Karpas-422 (cell line): ENCODE measurements at places on chromosomes 2 and 18.

DNA sequence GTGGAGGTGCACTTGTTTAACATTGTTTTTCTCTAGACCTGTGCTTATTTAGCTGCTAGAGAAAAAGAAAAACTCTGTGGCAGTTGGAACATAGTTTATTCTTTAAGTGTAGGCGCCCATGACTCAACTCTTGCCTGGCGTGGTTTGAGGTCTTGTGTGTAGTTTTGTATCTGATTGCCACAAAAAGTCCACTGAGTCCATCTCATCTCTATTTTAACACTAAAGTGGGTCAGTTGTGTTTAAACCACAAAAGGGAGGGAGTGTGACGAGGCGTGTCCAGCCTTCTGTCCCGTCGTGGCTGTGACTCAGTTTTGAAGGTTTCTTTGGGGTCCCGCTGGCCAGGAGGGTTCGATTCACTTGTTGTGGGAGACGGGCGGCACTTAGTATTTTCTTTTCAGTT is 15.3 kb upstream of the UGT1A9 start:
- DNase-seq: no peak
- H3K27me3 ChIP-seq: no peaks in the 10 kb centered on the region
- no peak overlapping the region for H3K27ac ChIP-seq
- H3K4me1 ChIP-seq: no peaks in the 10 kb centered on the region
- H3K4me3 ChIP-seq: no peak overlapping the region
- H3K36me3 ChIP-seq: no peaks in the 10 kb centered on the region

DNA sequence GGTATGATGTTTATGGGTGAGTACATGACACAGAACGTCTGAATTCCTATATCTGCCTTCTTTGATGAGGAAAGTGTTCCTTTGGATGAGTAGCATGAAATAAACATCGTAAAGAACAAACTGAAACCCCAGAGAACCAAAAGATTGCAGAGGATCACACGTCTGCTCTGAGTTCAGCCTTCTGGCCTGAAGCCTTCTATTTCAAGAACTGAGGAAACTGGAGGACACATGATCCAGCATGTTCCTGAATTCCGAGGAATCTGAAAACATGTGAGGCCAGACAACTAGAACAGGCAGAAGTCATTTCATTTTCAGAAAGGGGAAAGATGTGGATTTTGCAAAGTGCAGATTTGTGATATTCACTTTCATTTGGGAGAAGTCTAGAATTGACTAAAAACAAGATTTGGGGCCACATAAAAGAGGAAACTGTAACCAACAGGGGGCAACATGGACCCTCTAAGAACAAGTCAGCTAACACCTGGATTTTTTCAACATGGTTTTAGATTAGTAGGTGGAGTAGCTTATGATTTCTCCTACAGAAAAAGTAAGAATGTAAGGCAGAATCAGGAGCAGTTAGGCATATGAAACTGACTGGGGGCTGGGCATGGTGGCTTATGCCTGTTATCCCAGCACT is 8.3 kb downstream of the SULT6B1 start:
- no peaks in the 10 kb centered on the region for H3K36me3 ChIP-seq
- no peaks in the 10 kb centered on the region for H3K27me3 ChIP-seq
- no peak overlapping the region for H3K4me3 ChIP-seq
- H3K4me1 ChIP-seq: no peaks in the 10 kb centered on the region
- no peak overlapping the region for H3K27ac ChIP-seq
- peak; percentile 62 for DNase-seq

- no peak for DNase-seq
- no peaks in the 10 kb centered on the region for H3K27me3 ChIP-seq
- no peak overlapping the region for H3K4me3 ChIP-seq
- no peaks in the 10 kb centered on the region for H3K36me3 ChIP-seq
- H3K27ac ChIP-seq: no peak overlapping the region
- H3K4me1 ChIP-seq: no peaks in the 10 kb centered on the region
Observed at GRCh38 chr2:1791006-1791605, 46.8 kb upstream of the PXDN start.

GRCh38 chr2:25215948-25216679 is 47.7 kb upstream of the POMC start:
- H3K4me3 ChIP-seq: no peak overlapping the region
- no peaks in the 10 kb centered on the region for H3K36me3 ChIP-seq
- H3K4me1 ChIP-seq: no peaks in the 10 kb centered on the region
- H3K27me3 ChIP-seq: no peaks in the 10 kb centered on the region
- DNase-seq: no peak

GRCh38 chr2:181789827-181790448 is 101.6 kb upstream of the ITPRID2 start:
- H3K27ac ChIP-seq: no peak overlapping the region
- no peak for DNase-seq
- H3K4me1 ChIP-seq: no peaks in the 10 kb centered on the region

DNA sequence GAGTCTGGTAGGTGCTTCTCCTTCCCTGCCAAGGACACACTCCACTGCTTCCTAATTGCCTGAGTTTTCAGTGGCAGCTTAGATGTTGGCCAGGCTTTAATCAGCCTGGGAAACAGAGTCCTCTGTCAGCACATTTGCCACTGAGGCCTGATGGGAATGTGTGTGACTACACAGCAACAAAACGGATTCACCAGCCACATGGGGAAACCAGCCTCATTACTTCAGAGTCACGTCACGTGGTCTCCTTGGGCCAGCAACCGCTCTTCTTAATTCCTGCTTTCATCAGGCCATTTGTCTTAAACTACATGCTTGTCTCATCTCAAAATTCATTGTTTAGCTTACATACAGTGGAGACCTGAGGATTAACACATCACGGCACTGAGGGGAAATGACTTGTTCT is 93.9 kb upstream of the LTBP1 start:
- peaks cover 8% of the 10 kb centered on the region for H3K4me1 ChIP-seq
- no peak overlapping the region for H3K4me3 ChIP-seq
- H3K27ac ChIP-seq: no peak overlapping the region
- no peaks in the 10 kb centered on the region for H3K27me3 ChIP-seq
- DNase-seq: no peak
- H3K36me3 ChIP-seq: no peaks in the 10 kb centered on the region

GRCh38 chr2:199085261-199085660 is 372.5 kb downstream of the SATB2 start:
- H3K4me3 ChIP-seq: no peak overlapping the region
- no peaks in the 10 kb centered on the region for H3K36me3 ChIP-seq
- no peak overlapping the region for H3K27ac ChIP-seq

DNA sequence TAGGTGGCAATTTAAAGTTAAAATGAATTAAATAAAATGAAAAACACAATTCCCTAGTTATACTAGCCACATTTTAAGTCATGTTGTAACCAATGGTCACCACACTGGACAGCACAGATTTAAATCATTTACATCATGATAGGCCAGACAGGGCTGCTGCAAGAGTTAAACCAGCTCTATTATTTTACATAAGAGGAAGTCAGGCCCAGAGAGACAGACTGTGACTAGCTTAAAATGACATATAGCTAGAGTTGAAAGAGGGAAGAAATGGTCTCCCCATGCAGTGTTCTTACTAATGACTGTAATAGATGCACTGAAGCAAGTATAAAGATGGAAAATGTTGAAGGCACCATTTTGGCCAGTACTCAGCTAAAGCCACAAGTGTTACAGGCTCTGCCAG is 69.6 kb downstream of the SLC66A3 start:
- no peaks in the 10 kb centered on the region for H3K27me3 ChIP-seq
- no peaks in the 10 kb centered on the region for H3K36me3 ChIP-seq
- peaks cover 12% of the 10 kb centered on the region for H3K4me1 ChIP-seq
- DNase-seq: peak; percentile 73

GRCh38 chr2:2647141-2647541 is 316.1 kb upstream of the MYT1L start:
- H3K4me1 ChIP-seq: no peaks in the 10 kb centered on the region
- H3K36me3 ChIP-seq: no peaks in the 10 kb centered on the region
- no peaks in the 10 kb centered on the region for H3K27me3 ChIP-seq
- no peak overlapping the region for H3K27ac ChIP-seq
- DNase-seq: no peak

GRCh38 chr2:222304737-222305515 is 6.1 kb upstream of the PAX3 start:
- H3K27me3 ChIP-seq: no peaks in the 10 kb centered on the region
- H3K36me3 ChIP-seq: no peaks in the 10 kb centered on the region
- peak overlapping the region; percentile 67 for H3K4me3 ChIP-seq
- H3K4me1 ChIP-seq: peaks cover 24% of the 10 kb centered on the region

DNA sequence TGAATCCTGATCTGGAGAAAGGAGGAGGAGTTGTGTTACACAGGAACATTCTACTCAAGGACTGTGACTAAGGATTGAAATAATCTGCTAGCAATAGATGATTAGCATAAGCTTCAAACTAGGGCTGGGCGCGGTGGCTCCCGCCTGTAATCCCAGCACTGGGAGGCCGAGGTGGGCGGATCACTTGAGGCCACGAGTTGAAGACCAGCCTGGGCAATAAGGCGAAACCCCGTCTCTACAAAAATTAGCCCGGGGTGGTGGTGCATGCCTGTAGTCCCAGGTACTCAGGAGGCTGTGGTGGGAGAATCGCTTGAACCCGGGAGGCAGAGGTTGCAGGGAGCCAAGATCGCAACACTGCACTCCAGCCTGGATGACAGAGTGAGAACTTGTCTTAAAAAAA is 1.5 kb downstream of the TRMT61B start:
- H3K27me3 ChIP-seq: no peaks in the 10 kb centered on the region
- peaks cover 23% of the 10 kb centered on the region for H3K4me1 ChIP-seq
- H3K4me3 ChIP-seq: peak overlapping the region; percentile 85

DNA sequence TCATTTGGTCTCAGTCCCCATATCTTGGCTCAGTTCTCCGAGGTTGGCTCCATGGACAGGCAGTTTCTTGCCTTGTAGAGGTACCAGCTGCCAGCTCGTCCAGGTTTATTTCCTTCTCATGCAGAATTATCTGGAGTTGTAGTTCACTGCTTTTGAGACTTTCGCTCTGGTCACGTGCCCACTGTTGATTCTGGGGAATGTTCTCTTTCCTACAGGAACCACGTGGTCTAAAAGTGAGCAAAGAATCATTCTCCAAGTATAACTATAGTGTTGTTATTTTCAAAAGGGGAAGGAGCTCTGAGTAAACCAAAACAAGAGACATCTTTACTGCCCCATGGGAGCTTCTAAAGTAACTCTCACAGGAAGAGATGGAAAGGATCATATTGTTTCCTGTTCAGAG is 41.2 kb upstream of the RAB27B start:
- H3K27me3 ChIP-seq: no peaks in the 10 kb centered on the region
- no peaks in the 10 kb centered on the region for H3K4me1 ChIP-seq
- H3K4me3 ChIP-seq: no peak overlapping the region
- no peak overlapping the region for H3K27ac ChIP-seq
- no peak for DNase-seq

- peak; percentile 41 for DNase-seq
- no peaks in the 10 kb centered on the region for H3K4me1 ChIP-seq
- no peaks in the 10 kb centered on the region for H3K36me3 ChIP-seq
- no peak overlapping the region for H3K27ac ChIP-seq
- no peak overlapping the region for H3K4me3 ChIP-seq
- no peaks in the 10 kb centered on the region for H3K27me3 ChIP-seq
Observed at GRCh38 chr2:108215794-108216211, 24.0 kb upstream of the SULT1C3 start.

DNA sequence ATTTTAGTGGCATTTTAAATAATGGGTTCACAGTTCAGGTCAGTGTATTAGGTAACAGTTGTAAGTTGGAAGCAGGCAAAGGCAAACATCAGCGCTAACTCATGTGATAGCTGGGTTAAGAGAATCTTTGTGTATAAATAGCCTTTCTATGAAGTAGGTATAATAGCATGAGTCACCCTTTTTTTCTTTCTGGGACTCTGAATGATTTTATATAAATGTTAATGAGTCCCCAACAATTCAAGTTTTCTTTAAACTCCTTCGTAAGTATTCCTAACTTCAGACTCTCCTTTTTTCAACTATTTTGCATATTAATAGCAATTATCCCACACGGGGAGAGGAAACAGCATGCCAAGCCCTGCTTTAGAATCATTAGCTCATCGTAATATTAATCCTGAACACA is 384.3 kb downstream of the PIK3C3 start:
- H3K4me3 ChIP-seq: no peak overlapping the region
- no peak for DNase-seq
- H3K4me1 ChIP-seq: no peaks in the 10 kb centered on the region

- H3K4me1 ChIP-seq: no peaks in the 10 kb centered on the region
- no peaks in the 10 kb centered on the region for H3K27me3 ChIP-seq
- H3K27ac ChIP-seq: no peak overlapping the region
Observed at GRCh38 chr2:227906991-227907390, 35.6 kb downstream of the DAW1 start.

- no peak overlapping the region for H3K4me3 ChIP-seq
- no peak overlapping the region for H3K27ac ChIP-seq
- H3K4me1 ChIP-seq: peaks cover 14% of the 10 kb centered on the region
Observed at GRCh38 chr2:86557836-86558235, 5.4 kb downstream of the CHMP3 start.
